ENCODE measurements at places on chromosomes 3 and 15. TPM values are rescaled to one million over a fixed set of nuclear protein-coding genes. Genes with fewer than 3 reads are reported as not detected.

The SI gene
- total RNA-seq = not detected

The CA12 gene
- total RNA-seq = 8.7 TPM

The XYLB gene
- total RNA-seq = 7.3 TPM

The SYNPR gene
- 56.5 TPM for total RNA-seq

The MAN2A2 gene
- total RNA-seq = 32.4 TPM

The ERC2 gene
- 59.7 TPM for total RNA-seq

The APOD gene
- 3.6 TPM for total RNA-seq

The SAMMSON gene
- 0.47 TPM for total RNA-seq

The CHDH gene
- 1.4 TPM for total RNA-seq

The NANOGP8 gene
- not detected for total RNA-seq

The GUCA1C gene
- not detected for total RNA-seq

The MB21D2 gene
- 61.9 TPM for total RNA-seq

GRCh38 chr3:73409138-73409763 lies 215.5 kb downstream of the PDZRN3 start:
- no peak for DNase-seq

GRCh38 chr15:64092864-64093626 lies 593 bp downstream of the CIAO2A start:
- no peak for DNase-seq

GRCh38 chr3:113270068-113270467 lies 58.7 kb downstream of the BOC start:
- DNase-seq = no peak

GRCh38 chr3:32780071-32780734 lies 37.6 kb upstream of the TRIM71 start:
- no peak for DNase-seq

DNA sequence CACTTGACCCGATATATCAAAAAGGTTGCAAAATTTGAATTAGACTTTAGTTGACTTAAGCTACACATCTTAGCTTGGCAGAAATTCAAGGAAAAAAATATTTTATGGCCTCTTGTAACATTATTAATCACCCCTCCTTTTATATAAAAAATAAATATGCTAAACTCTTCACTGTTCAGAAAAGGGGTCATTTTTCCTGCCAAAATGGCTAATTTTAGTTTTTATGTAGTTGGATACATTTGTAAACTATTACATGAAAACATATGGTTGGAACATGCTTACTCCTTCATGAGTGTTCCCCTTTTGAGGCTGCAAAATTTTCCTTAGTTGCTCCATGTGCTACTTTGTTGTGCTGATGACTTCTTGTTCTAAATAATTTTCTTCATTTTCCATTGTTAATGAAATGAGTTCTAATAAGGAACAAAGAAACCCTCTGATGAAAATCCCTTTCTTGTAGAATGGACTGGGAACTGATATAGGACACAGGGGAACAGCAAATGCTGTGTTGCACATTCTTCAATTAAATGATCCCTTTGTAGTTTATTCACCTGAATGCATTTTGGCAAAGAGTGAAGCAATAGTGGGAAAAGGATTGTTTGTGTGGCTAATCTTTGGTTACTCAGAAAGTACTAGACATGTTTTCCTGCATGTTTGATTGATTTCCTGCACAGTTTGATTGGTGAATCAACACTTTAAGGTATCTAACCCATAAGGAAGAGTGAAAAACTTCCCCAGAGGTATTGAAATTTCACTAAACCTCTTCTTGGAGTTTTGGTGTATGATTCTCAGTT lies 349.3 kb downstream of the TIGIT start:
- no peak for DNase-seq

GRCh38 chr3:149339931-149340309 lies 6.5 kb upstream of the TM4SF18 start:
- DNase-seq = no peak

DNA sequence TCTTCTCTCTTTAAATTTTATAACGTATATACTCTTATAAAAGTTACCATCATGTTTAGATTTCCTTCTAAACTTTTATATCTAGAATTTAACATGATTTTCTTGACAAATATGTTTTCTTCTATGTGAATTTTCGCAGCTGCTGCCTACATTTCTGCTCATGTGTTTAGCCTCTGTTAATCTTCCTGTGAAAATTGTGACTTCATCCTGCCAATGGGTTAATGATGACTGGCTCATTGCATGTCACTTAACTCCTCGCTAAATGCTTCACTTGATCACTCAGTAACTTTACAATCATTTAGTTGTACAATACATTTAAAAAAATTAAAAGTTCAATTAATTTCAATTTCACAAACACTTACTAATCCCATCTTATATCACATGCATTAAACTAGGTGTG lies 178.1 kb downstream of the LPP start:
- DNase-seq = no peak

DNA sequence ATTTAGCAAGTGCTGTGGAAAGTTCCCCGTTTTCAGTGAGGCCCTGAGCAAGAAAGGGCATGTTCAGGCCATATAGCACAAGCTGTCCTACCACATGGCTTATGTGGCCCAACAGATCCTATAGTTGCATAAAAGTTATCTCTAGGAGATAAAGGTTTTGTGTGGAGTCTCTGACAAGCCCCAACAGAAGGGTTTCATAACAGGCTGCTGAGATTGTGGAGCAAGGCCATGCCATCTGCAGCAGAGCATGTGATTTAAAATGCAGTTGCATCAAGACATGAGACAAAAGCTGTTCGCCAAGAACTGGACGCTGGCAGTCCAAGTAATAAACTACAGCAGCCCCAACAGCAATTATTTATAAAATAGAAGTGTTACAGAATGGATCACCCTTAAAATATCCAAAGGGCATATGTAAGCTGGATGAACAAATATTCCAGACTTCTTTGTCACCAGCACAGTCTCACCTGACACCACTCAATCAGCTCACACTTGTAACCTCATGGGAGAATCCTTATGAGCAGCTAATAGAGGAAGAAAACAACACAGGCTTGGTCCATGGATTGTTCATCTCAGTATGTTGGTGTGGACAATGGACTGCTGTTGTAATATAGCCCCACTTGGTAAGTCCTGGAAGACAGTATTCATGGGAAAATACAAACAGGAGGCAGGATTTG lies 14.4 kb upstream of the CLDN1 start:
- DNase-seq = no peak

DNA sequence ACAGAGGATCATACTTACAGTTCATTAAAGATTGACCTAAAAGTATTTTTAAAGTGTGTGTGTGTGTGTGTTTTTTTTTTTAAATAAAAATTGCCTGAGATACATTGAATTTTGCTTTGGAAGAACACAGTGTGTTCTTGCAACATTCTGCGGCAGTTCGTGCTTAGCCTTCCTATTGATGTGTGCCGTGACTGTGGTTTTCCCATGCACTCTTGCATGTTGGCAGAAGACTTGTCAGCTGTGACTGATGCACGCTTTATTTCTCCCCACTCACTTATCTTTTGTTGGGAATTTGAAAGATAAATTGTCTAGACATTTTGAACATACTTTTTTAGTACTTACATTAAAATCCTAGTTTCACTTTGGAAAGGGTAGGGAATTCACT lies 136.3 kb upstream of the LRRFIP2 start:
- DNase-seq = no peak

- DNase-seq = no peak
Measured at GRCh38 chr15:42171795-42172194, 15.4 kb upstream of the PLA2G4F start.

GRCh38 chr15:64429448-64429847 lies 30.9 kb upstream of the ZNF609 start:
- DNase-seq = no peak

GRCh38 chr3:152826476-152826875 lies 8.5 kb upstream of the P2RY1 start:
- DNase-seq = no peak

GRCh38 chr3:71817262-71817661 lies 32.3 kb upstream of the PROK2 start:
- no peak for DNase-seq

- DNase-seq = no peak
Measured at GRCh38 chr3:185658943-185659342, 72.8 kb downstream of the SENP2 start.

GRCh38 chr3:60140160-60140559 lies 1090.3 kb upstream of the CFAP20DC start:
- no peak for DNase-seq

GRCh38 chr3:152113413-152113812 lies 155.3 kb upstream of the MBNL1 start:
- no peak for DNase-seq

DNA sequence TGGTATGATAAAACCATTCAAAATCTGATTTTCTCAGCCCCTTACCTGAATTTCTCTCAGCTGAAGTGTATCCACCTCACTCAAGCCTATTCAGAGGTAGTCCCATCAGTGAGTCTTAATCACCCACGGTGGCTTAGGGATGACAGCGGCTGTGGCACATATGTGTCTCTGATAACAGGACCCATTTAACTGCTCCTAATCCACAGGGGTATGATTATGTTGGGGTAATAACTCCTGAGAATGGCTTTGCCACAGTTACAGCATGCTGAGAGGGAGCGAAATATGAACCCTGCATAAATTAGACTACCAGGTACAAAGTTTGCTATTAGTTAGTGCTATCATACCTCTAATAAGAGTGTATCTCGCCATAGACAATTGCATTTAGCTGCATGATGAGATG lies 10.6 kb downstream of the CLRN1 start:
- no peak for DNase-seq

GRCh38 chr15:56772868-56773639 lies 39.7 kb upstream of the ZNF280D start:
- no peak for DNase-seq

DNA sequence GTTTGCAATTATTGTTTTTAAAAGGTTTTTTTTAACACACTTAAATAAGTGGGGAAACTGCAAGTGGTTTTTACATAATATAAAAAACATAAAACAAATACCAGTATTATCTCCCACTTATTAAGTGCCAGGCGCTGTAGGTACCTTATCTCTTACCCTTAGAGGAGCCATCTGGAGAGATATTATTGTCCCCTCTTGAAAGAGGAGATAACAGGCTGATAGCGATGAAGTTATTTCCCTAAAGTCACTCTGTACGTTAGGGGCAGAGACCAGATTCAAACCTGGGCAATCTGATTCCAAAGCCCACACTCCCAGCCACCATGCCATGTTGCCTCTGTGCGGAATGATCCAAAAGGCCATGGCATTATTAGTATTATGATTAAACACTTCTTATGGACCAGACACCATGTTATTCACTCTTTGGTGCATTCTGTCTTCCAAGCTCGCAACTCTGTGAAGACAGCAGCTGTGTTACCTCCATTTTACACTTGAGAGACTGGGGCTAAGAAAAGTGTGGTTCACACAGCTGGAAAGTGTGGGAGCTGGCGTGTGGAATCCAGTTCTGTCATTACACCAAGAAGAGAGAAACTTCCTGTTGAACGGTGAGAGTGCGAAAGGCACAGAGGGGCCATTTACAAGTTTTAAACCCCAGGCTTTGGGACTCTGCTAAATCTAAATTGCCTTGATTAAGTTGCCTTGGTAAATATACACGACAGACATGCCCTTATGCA lies 79.9 kb upstream of the MITF start:
- DNase-seq = no peak

GRCh38 chr3:126307591-126308393 lies 49.4 kb downstream of the KLF15 start:
- no peak for DNase-seq

GRCh38 chr3:197874064-197874463 lies 75.9 kb upstream of the RPL35A start:
- no peak for DNase-seq

DNA sequence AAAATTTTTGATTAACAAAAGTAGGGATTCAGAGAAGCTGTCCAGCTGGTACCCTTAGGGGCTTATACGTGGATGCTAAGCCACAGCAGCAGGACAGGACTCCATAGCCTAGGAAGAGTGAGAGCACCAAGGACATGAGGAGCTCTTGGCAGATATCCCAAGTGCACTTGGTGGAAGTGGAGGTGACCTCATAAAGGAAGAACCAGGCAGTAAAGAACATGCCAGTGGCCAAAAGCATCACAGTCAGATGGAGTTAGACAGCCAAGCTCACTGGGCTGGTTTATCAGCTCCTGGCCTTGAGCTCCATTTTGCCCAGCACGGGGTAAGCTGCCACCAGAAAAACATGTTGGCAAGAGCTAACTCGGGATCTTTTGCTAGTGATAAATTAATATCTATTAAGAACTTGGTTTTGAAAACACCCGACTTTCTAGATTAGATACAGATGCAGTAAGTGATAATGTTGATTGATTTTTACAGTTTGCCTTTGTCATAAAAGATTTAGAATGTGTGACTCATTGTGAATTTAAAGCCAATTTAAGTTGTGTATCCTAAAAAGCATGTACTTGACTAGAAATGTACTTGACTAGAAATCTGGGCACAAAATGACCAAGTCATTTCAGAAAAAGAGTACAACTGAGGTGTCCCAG lies 108.0 kb downstream of the CMSS1 start:
- DNase-seq = no peak

- no peak for DNase-seq
Measured at GRCh38 chr3:129439226-129439816, 427 bp downstream of the MBD4 start.

GRCh38 chr3:185519021-185519420 lies 20.2 kb upstream of the TMEM41A start:
- no peak for DNase-seq
